ENCODE measurements at places on chromosomes 7 and 10.
A peak's percentile ranks its signal among the peaks of the same experiment; 100 is the strongest.

- no peak for DNase-seq
These were observed 143.0 kb downstream of the STK31 start for GRCh38 chr7:23852988-23853387.

- DNase-seq = no peak
These were observed 52.9 kb downstream of the AUTS2 start for GRCh38 chr7:69651101-69651590.

DNA sequence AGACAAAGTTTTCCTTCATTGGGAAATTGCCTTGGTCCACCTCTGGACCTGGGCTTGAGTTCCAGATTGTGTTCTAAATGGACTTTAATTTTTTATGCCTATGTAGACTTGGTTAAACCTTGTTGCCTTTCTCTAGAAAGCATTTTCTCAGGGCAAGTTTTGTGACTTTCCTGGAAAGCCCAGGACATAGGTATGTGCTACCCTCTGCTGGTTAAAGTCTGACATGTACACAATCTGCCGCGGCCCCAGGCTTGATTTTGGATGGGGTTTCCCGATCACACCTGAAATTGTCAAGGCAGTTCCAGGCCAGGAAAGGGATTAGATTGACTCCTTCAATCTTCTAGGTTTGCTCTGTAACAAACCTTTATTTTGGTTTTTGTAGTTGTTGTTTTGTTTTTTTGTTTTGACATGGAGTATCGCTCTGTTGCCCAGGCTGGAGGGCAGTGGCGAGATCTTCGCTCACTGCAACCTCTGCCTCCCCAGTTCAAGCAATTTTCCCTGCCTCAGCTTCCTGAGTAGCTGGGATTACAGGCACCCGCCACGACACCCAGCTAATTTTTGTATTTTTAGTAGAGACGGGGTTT lies 14.1 kb upstream of the AKR1B10 start:
- no peak for DNase-seq

- no peak for DNase-seq
These were observed 30.4 kb downstream of the STK32C start for GRCh38 chr10:132277311-132277741.

DNA sequence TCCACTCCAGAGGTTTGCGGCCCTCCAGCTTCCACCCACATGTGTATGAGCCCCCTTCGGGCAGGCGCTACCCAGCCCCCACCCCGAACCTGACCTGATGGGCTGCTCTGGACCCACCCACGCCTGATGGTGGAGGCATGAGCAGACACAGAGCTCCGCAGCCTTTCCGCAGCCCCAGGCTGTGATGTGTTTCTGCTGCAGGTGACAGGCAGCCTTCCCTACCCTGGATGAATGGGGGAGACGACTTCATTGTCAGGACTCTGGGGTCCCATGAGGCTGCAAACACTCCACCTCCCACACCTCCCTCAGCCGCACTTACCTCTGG lies 61.2 kb downstream of the OAT start:
- no peak for DNase-seq

DNA sequence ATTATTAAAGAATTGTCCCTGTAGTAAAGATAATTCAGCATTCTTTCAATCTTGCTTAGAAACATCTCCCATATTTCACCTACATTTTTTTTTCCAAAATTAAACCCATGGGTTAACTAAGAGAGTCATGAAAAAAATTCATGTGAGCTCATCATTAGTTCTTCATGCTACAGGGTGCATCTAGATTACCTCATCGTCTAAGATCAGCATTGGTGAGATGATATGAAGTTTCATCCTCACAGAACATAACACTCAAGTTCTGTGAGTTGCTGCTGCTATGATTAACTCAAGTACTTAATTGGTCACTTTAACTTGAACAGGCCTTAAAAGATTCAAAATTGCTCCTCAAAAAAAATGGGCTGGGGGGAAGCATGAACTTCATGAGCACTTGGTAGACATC lies 50.0 kb downstream of the RAB11FIP2 start:
- no peak for DNase-seq

DNA sequence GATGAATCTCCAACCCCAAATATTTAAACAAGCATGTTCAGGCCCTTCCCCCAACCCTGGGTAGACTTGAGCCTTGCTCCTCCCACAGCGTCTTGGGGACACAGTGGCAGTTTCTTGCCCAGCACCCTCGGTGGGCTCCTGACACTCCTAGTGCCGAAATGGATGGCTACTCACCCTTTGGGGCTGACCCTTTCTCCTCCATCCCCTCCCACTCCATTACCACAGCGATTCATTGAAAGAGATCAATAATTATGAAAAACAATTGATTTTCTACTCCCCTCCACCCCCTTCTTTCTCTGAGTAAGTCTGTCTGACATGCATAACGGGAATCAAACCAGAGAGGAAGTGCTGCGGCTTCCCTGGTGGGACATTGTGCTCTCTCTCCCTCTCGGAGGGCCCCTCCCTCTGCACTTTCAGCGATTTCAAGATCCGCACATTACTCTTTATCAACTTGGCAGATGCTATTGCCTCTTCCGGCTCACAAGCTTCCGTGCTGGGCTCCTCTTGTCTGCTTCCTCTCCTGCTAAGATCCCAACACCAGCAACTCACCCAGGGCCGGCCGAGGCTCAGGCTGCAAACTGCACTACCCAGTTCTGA lies 79.0 kb upstream of the PLXNA4 start:
- DNase-seq = no peak

DNA sequence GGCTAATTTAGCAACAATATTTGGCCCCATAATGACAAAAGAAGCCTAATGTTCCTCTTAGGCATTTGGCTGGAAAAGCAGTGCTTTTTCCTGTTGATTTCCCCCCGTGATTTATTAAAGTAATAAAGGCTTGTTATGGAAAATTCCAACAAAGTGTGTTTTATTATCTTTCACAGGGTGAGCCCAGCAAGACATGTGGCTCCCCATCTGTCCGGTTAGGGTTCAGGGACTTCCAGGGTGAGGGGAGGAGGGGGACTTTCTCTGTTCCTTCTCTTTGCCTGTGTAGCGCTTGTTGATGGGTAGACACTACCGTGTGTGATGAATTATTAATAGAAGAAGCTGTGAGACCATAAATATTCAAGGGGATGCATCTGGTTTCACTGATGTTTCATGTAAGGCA lies 39.0 kb downstream of the HTR5A start:
- DNase-seq = no peak

DNA sequence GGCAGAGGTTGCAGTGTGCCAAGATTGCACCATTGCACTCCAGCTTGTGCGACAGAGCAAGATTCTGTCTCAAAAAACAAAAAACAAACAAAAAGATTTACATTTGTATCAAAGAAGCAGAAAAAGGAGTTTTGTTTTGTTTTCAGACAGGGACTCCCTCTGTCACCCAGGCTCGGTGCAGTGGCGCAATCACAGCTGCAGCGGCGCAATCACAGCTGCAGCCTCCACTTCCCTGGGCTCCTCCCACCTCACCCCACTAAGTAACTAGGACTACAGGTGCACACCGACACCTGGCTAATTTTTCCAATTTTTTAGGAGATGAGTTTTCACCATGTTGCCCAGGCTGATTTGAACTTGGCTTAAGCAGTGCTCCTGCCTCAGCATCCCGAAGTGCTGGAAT lies 1.8 kb downstream of the ARMC10 start:
- DNase-seq = no peak

DNA sequence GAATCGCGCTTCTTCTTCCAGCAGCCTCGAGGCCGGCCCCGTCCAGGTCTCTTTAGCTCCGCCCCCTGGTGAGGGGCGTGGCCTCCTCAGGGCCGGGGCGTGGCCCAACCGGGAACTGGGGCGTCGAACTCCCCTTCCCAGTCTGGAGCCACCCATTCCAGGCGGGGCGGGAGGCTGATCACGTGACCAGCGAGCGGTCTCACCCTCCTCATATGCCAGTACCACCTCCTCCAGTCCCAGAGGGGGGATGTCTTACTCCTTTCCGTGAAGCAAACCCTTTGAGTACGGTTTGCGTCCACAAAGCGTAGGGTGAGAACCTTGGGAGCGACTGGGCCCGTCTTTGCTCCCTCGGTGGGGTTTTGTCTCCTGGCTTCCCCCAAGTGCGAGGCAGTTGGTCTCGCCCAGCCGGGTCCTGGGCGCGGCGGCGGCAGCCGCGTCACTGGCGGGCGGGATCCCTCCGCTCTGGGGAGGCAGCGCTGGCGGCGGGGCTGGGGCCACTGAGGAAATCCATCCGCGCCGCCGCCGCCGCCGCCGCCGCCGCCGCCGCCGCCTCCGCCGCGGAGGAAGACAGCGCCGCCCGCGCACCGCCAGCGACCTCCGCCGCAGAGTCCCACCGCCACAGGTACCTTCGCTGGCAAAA lies at the start of gene GNB2:
Gene GNB2 (plus strand): TSS at position 439 of the 640 bp plus-strand sequence. CDS start 2,526 bp downstream, outside the sequence.
- DNase-seq = peak; percentile 99

DNA sequence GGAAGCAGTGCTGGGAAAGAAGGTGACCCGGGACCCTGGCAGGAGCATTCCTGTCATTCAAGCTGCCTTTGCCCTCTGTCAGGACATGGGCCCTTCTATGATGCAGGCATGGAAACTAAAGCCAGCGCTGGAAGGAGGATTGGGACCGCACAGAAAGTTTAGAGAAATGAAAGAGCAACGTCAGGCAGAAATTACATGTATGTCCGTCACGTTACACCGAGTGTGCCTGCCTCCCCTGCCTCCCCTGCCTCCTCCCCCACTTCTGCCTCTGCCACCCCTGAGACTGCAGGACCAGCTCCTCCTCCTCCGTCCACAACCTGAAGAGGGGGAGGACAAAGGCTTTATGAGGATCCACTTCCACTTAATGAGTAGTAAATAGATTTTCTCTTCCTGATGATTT lies 13.9 kb upstream of the PWWP2B start:
- DNase-seq = no peak

GRCh38 chr10:30182191-30183054 lies 123.0 kb upstream of the JCAD start:
- DNase-seq = no peak

DNA sequence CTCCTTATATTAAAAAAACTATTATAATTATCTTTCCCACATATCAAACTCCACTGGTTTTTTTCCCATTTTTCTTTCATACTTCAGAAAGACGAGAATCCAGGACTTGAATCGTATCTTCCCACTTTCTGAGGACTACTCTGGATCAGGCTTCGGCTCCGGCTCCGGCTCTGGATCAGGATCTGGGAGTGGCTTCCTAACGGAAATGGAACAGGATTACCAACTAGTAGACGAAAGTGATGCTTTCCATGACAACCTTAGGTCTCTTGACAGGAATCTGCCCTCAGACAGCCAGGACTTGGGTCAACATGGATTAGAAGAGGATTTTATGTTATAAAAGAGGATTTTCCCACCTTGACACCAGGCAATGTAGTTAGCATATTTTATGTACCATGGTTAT lies 15.9 kb downstream of the SRGN start:
- no peak for DNase-seq

GRCh38 chr10:51001587-51001986 lies 72.7 kb upstream of the PRKG1 start:
- DNase-seq = no peak

DNA sequence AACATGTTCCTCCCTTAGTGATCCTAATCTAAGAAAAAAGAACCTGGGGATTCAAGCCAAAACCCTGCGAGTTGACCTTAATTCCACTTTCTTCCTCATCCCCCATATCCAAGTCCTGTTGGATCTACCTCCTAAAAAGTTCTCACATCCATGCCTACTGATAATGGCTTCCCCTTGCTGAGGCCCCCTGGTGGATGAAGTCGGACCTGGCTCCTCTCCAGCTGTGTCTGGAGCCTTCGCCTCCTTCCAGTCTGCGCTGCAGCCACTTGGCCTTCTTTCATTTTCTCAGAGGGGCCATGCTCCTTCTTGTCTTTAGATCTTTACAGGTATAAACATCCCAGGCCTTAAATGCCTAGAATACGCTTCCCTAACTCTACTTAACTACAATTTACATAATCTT lies 8.1 kb downstream of the PDE1C start:
- DNase-seq = no peak

DNA sequence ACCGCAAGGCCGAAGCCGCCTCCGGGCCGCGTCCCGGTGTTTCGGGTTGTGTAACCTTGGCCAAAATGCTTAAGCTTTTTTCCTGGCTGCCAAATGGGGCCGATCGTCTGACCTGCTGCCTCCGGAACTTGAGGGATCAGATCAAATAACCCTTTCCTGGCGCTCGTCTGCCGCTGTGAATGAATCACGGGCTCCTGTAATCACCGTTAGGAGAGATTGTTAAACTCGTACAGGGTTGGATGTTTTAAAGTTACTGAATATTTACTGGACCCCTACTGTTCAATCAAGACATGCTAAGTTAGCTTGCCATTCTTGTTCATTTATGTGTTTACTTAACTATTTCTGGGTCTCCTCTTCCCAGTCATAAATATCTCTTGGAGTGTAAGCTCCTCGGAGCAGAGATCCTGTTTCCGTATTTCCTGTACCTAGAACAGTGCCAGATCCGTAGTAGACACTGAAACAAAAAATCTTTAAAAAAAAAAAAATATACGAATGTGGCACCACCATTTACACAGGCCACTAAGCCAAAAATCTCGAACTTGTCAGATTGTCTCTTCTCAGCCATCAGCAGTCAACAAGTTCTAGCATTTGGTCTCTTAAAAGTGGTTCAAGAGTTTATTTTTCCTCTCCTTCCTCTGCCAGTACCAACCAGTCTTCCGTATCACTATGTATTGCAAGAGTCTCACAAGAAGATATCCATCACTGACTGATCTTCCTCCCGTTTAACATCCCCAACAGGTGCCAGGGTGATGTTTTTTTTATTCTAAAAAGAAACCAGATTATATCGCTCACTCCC lies 650 bp upstream of the TM9SF3 start:
- DNase-seq = no peak

- DNase-seq = no peak
These were observed 167.8 kb downstream of the USP6NL start for GRCh38 chr10:11443468-11444154.

GRCh38 chr10:103709341-103709920 lies 145.9 kb downstream of the SH3PXD2A start:
- no peak for DNase-seq

GRCh38 chr10:27911011-27911410 lies 87.9 kb downstream of the ODAD2 start:
- DNase-seq = no peak

- DNase-seq = peak; percentile 35
These were observed 11.8 kb upstream of the CAMK2G start for GRCh38 chr10:73886085-73886529.

DNA sequence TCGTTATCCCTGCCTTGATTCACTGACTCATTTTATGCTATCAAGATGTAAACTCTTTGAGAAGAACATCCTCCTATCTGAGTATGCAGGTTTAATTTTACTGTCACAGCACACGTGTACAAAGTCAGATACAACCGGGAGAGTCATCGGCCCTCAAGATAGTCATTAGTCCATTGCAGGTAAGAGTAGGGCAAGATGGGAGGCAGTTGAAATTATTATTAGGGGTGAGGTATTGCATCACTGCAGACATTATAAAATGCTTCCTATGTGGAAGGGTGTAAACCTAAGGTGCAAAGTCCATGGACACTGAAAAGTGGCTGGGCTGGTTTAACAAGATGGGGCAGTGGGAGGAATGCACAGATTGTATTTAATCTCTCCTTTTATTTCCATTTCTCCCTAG lies 113.7 kb downstream of the ARL4A start:
- no peak for DNase-seq

DNA sequence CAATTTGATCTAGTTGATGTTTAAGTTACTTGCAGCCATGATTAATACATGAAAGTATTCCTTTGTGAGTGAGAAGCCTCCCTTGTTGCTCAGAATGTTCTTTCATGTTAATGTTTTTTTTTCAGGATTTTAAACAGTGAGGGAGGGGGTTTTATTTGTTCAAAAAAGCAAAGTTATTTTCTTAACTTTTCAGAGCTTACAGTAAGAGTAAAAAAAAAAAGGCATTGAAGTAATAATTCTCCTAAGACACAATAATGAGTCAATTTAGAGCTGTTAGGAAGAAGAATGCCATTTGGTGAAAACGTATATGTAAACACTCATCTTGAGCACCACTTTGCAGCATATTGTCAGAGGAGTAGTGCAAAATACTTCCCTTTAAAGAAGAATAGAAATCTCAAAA lies 105.8 kb downstream of the SEMA3A start:
- DNase-seq = no peak
